Right renal cortex interstitium (tissue), 3 donors: ENCODE measurements at places on chromosomes 12 and 14.

GRCh38 chr12:97466000-97466399, 3.4 kb downstream of the RMST start:
- DNase-seq: no peak

- DNase-seq: no peak
These were observed 114.7 kb downstream of the NCOR2 start for GRCh38 chr12:124452576-124453331.

- DNase-seq: no peak
These were observed 28.5 kb downstream of the CDKN1B start for GRCh38 chr12:12745576-12746211.

GRCh38 chr12:95862038-95862437, 3.3 kb downstream of the SNRPF start:
- no peak for DNase-seq

- no peak for DNase-seq
These were observed 143.1 kb upstream of the SLC16A7 start for GRCh38 chr12:59452746-59453145.

- no peak for DNase-seq
These were observed 28.6 kb downstream of the AMN start for GRCh38 chr14:102951034-102951433.

DNA sequence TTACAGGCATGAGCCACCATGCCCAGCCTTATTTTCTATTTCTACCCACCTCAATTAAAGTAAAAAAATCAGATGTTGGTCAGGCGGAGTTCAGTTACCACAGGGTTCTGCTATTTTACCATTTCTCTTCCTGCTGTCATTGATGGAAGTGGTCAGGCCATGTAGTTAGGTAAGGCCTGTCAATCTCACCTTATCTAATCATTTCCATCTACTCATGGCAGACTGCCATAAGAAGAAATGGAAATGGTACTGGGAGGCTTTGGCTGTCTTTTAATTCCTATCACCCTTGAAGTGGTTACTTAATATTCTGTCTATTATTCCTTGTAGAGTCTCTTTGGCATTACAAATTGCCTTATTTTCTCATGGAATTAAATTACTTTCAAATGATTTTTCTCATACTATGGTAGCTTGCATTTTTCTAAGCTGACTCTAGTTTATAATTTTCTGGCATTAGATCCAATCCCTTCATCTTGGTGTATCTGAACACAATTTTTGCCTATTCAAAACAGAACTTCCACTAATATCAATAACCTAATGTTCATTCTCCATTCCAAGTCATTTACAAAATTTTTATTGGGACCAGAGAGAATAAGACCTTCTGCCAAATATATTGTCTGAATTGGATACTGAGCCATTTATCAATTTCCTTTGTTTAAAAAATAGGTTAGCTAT, 198.7 kb downstream of the DACT1 start:
- no peak for DNase-seq

DNA sequence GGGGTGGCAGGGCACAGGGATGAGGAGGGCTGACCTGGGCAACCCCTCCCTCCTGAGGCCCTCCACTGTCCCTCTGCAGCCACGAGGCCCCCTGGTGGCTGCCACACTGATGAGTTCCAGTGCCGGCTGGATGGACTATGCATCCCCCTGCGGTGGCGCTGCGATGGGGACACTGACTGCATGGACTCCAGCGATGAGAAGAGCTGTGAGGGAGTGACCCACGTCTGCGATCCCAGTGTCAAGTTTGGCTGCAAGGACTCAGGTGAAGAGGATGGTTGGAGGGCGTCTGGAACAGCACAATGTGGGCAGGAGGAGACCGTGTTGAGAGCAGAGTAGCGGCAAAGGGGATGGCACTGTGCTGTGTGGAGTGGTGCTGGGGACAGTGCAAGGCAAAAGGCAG, 25.7 kb upstream of the LRP1-AS start:
- DNase-seq: no peak

GRCh38 chr12:113473942-113474341, 2.3 kb upstream of the LHX5 start:
- DNase-seq: no peak

- no peak for DNase-seq
These were observed 78.9 kb upstream of the AMN1 start for GRCh38 chr12:31807773-31808097.

DNA sequence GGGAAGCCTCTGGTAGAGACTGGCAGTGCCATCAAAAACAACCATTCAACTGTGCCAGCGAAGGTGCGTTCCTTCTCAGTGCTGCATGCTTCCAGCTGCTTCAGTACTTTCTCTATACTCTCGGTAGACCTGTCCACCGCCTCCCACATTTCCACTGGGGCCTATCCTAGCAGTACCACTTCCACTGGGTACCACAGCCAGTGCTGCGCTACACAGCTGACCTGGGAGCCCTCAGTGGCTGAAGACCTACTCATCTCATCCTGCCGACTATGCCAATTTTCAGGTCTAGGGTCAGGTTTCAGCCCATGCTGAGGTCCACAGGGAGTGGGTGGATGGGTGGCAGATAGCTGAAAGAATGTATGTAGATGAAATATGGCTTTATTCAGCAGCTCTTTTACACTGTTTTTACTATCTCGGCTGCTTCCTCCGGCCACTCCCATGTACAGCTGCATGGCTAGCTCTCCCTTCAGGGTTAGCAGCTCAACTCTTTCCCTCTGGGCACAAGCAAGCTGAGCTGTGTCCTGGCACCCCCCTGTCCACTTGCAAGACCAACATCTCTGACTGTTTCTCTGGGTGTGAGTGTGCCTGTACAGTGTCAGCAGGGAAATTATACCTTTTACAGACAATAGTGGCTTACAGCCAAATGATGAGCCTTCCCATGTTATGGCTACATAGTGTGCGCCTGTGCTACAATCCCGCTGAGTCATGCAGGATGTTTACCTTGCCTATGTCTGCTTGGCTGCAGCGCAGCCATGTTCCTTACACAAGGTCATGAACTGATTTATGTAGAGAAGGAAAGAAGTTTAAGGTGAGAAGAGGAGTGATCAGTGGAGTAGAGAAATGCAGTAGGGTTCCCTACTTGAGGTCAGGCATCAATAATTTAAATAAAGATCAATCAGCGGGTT, 125.7 kb upstream of the DDHD1 start:
- no peak for DNase-seq

DNA sequence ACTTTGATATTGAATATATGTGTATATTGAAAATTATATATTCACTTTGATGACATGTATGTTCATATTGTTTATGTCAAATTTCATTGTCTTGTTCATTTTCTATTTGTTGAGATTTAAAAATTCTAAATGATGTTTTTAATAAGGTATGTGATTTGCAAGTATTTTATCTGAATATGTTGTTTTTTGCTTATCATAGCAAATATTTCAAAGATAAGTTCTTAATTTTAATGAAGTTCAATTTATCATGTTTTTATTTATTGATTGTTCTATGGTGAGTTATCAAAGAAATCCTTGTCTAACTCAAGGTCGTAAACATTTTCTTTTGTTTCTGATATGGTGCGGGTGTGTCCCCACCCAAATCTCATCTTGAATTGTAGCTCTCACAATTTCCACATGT, 45.2 kb downstream of the OR9K2 start:
- DNase-seq: no peak

DNA sequence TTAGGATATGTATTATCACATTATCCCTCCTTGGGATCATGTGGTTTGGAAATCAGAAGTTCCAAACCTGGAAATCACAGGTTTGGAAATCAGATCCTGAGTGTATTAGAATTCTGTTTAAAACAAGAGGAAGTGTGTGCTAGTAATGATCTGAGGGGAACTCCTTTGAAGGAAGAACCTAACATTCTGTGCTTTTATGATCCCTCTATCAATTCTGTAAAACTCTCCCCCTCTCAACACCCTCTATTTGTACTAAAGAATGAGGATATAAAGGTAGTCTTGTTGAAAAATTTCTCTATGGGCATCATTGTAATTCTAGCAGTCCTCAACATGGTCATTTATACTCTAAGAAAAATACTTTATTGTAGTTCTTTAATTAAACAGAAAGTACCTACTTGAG, 97.4 kb downstream of the SRGAP1 start:
- DNase-seq: no peak

- DNase-seq: no peak
These were observed 63.0 kb upstream of the PRMT8 start for GRCh38 chr12:3427956-3428355.

DNA sequence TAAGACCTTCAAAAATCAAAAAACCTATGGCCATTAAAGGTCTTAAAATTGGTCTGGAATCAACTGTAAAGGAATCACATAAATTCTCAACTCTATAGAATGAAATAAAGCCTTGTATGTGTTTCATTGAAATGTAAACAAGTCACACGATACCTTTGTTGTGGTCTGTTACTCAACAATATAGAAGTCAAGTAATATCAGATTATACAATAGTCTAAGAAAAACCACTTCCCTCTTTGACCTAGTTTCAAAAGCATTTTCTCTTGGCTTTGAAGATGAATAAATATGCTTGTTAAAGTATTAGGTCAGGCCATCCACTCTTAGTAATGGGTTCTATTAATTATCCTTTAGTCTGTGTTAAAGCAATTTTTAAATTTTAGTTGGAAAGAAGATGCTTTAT, 79.8 kb upstream of the DIO2 start:
- DNase-seq: no peak

GRCh38 chr14:106694638-106695393, 1168.4 kb downstream of the TMEM121 start:
- DNase-seq: no peak

DNA sequence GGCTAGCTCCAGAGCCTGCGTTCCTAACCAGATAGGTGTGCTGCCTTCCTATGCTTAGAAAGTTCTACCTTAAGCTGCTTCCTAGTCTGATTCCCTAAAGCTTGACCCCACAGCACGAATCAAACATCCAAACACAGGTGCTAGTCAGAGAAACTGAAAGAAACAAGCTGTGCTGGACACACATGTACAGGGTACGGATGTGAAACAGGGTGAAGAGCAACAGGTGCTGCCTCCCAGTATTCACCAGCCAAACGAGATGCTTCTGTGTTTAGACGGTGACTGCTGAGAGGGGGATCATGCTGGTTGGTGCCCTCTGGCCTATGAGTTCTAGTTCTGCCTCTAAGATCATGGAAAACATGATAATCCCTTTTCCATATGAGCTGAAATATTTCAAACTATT, 105.3 kb downstream of the GRIP1 start:
- DNase-seq: no peak

DNA sequence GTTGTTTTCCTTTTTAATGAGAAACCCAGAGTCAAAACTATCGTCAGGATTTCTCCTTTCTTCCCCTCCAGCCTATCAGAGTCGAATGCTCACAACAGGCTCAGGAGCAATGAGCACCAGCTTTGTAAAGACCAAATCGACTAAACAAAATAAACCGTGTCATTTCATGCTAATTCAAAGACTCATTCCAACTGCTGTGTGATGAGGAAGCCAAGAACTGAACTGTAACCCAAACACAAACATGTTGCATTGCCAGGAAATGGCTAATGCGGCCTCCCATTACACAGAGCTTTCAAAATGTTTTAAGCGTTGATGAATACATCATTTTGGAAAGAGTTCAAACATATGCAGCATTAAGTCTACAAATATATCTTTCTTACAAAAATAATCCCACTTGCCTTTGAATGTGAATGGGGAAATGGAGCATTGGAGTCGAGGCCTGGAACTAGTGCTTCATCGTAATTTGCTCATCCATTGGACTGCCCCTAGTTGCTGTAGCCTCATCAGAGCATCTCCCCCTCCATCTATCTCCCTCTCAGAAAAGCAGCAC, 349.5 kb downstream of the GXYLT1 start:
- no peak for DNase-seq

GRCh38 chr12:49483619-49484018, 55.2 kb upstream of the KCNH3 start:
- no peak for DNase-seq

DNA sequence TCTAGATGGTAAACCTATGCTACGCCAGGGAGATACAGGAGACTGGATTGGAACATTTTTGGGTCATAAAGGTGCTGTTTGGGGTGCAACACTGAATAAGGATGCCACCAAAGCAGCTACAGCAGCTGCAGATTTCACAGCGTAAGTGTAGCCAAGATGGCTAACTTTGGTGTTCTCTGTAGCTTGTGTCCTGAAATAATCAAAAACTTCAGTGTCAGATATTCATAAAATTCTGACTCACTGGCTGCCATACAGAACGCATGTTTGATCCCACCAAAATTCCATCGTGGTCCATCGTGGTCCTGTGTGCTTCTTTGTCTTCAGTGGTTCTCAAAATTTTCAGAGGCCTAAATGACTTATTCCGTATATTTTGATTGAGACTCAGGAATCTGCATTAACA, 1.3 kb downstream of the STRAP start:
- DNase-seq: no peak

GRCh38 chr12:132159555-132160003, 15.3 kb downstream of the NOC4L start:
- no peak for DNase-seq

DNA sequence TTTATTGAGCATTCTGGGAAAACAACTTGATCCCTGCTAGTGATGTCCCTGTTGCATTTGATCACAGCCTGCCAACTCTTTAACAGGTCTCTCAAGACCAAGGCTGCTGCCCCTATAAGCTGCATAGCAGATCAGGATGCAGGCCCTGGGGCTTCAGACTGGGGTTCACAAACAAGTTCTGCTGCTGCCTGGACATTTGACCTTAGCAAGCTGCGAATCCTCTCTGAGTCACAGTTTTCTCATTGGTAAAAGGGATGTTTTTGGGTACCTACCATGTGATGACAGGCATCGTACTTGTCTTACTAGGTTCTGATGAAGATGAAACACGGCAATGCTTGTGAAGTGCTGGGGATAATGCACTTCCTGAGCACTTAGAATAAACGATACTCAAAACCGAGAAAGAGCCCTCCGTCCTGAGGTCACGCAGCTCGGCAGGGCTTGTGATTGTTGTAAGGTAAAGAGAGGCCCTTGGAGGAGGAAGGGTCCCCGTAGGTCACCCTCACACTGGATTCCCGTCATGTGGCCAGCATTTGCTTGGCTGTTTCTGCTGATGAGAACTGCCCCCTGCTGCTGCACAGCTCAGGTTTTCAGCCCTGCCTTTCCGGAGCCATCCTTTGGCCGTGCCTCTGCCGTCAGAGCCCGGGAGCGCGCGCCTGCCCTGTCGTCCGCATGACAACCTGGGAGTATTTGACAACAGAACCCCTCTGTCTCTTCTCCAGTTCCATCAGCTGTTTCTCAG, 39.1 kb downstream of the TSPAN9 start:
- no peak for DNase-seq

DNA sequence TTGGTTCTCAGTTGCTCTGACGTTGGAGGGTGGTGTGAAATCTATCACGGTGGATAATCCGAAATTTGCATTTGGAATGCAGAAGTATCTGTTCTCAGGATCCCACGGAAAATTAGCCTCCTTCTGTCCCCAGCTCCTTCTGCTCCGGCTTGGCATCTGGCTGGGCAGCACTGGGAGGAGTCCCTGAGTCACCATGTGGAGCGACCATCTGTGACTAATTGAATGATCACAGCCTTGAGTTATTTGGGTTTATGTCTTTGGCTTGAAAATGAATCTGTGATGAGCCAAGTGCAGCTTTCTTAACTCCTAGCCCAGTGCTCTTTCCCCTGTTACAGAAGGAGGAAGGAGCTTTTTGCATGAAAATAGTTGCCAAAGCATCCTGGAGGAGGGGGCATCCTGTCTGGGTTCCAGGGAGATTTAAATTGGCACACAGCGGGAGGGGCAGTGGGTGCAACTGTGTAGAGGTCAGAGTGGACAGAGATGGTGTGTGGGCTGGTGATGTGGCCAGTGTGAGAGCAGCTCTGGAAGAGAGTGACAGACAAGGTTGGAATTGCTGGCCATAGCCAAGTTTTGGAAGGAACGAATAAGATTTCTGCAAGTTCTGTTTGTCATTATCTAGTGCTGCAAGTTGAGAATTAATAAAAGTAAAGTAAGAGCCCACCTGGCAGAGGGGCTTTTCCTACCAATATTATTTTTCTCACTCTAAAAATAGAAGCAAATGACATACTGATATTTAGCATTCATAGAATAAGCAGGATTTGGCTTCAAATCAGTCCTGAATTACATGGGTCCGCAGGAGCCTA, 74.4 kb downstream of the SLC24A4 start:
- no peak for DNase-seq
